ENCODE measurements at places on chromosomes 13 and 19. TPM values are rescaled to one million over a fixed set of nuclear protein-coding genes. Genes with fewer than 3 reads are reported as not detected.

DNA sequence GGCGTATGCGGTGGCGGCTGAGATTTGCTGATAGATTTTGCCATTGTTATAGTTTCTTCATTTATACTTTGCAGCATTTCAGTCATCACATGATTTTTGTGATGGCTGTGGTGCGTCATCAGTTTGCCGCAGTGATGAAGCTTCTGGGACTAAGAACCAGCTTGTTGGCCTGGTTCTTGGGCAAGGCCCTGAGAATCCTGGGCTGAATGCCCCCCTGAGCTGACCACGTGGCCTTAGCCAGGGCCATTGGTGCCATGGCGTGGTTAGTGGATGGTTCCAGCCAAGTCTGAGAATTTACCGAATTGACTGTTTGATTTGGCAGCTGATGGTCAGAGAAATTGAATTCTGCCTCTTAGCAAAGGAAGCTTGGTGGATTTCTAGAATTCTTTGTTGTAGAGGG lies 17.8 kb downstream of the GATAD2A start:
- no peak for DNase-seq

- DNase-seq, result no peak
Observed at GRCh38 chr13:88314496-88314895, 643.3 kb downstream of the SLITRK5 start.

DNA sequence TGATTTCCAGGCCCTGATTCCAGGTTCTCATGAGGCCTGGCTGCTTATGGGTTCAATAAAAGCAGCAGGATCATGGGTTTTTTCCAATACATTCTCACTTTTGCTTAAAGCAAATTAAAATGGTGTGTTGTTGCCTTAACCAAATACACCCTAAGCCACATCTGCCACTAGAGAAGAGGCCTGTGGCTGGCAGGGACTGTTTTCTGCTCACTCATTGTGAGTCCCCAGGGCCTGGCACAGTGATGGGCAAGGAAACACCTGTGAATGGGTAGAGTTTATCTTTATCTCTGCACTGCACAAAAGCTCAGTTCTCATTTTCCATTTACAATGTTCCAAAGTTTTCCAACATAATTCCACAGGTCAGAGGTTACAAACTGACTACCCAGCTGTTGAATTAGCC lies 726.0 kb downstream of the UQCRFS1 start:
- DNase-seq, result no peak

DNA sequence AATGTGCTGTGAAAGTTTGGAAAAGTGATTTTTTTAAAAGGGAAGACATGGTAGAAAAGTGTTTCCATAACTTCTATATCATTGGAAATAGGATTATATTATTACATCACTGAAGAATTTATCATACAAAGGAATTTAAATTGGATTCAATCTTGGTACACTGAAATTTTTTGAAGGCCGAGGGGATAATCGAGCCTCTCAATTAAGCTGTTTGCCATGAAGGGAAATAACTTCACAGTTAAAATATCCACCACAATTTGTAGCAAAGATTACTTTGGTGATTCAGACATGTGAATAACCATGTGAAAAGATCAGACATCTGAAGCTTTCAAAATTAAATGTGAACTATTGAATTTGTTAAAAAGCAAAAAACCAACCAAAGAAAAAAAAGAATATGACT lies 215.3 kb downstream of the KLF5 start:
- DNase-seq, result no peak

DNA sequence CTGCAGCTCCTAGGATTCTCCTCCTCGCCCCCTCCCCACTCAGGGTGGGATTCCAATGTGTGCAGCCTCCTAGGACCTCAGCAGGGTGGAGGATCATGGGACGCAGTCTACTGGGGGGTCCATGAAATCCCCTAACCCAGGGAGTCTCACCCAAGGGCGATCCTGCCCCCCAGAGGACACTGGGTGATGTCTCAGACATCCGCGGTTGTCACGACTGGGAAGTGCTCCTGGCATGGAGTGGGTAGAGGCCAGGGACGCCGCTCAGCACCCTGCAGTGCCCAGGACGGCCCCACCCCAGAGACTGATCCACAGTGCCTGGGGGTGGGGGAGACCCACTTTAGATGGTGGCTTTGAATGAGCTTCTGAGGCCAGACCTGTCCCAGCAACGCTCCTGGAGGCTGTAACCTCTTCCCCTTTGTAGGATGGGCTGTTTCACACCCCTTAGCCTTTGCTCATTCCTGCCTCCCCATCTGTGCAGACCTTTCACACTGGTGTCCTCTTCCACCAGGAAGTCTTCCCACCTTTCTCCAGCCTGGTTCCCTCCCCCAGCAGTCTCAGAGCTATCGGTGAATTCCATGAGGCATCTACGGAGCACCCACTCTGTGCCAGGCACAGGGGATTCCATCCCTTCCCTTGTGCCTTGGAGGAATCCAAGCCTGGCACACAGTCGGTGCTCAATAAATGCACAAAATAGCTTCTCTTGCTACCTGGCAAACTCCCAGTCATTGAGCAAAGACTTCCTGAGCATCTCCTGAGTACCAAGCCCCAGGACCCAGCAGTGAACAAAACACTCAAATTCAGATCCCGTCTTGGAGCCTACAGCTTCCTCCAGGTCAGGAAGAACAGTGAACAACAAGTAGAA lies 10.5 kb downstream of the SMIM24 start:
- no peak for DNase-seq

- DNase-seq, result no peak
Observed at GRCh38 chr13:20672772-20673171, 30.7 kb upstream of the IL17D start.

GRCh38 chr19:49155005-49155819 lies at the start of gene HRC:
TSS of gene HRC (minus strand) at chr19:49155396. CDS start at chr19:49155237, 159 bp downstream.
- no peak for DNase-seq

GRCh38 chr13:51235756-51236490 lies 13.7 kb downstream of the FAM124A start:
- no peak for DNase-seq

- DNase-seq, result no peak
Observed at GRCh38 chr13:84230568-84230967, 348.3 kb upstream of the SLITRK1 start.

GRCh38 chr13:23696610-23697009 lies 126.4 kb downstream of the TNFRSF19 start:
- no peak for DNase-seq

GRCh38 chr13:74651121-74651520 lies 516.9 kb upstream of the KLF12 start:
- DNase-seq, result no peak

DNA sequence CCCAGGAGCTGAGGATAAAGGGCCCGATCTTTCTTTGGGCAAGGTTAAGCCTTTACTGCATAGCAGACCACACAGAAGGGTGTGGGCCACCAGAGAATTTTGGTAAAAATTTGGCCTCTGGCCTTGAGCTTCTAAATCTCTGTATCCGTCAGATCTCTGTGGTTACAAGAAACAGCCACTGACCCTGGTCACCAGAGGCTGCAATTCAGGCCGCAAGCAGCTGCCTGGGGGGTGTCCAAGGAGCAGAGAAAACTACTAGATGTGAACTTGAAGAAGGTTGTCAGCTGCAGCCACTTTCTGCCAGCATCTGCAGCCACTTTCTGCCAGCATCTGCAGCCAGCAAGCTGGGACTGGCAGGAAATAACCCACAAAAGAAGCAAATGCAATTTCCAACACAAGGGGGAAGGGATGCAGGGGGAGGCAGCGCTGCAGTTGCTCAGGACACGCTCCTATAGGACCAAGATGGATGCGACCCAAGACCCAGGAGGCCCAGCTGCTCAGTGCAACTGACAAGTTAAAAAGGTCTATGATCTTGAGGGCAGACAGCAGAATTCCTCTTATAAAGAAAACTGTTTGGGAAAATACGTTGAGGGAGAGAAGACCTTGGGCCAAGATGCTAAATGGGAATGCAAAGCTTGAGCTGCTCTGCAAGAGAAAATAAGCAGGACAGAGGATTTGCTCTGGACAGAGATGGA lies 8.4 kb upstream of the CEACAM19 start:
- DNase-seq, result no peak

GRCh38 chr19:51706296-51706695 lies 13.2 kb downstream of the SPACA6 start:
- DNase-seq, result no peak

- no peak for DNase-seq
Observed at GRCh38 chr13:111474136-111475002, 153.9 kb downstream of the TEX29 start.

DNA sequence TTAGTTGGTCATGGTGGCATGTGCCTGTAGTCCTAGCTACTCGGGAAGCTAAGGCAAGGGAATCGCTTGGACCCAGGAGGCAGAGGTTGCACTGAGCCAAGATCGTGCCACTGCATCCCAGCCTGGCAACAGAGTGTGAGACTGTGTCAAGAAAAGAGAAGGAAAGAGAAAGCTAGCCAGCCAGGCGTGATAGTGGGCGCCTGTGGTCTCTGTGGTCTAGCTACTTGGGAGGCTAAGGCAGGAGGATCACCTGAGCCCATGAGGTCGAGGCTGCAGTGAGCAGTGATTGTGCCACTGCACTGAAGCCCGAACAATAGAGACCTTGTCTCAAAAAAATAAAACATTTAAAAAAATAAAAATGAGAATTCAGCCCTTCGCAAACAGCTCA lies 33.3 kb downstream of the TIMM13 start:
- peak; percentile 68 for DNase-seq

DNA sequence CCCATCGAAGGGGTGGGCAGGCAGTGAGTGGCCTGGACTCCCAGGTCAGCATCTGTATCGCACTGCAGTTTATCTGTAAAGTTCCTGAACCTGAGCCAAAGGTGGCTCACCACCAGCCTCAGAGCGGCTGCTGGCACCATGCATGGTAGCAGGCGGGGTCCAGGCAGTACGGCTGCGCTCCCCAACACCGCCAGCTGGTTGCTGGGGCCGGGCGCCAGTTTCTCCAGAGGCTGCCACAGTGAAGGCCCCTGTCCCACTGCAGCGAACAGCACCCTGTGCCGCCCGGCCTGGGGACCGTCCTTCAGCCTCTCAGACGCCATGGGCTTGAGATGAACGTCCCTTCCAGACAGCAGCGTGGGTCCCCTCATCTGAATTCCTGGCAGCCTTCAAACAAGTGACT lies 109.8 kb downstream of the KDM4B start:
- no peak for DNase-seq

GRCh38 chr13:104534847-104535246 lies 1468.6 kb upstream of the SLC10A2 start:
- DNase-seq, result peak; percentile 6

DNA sequence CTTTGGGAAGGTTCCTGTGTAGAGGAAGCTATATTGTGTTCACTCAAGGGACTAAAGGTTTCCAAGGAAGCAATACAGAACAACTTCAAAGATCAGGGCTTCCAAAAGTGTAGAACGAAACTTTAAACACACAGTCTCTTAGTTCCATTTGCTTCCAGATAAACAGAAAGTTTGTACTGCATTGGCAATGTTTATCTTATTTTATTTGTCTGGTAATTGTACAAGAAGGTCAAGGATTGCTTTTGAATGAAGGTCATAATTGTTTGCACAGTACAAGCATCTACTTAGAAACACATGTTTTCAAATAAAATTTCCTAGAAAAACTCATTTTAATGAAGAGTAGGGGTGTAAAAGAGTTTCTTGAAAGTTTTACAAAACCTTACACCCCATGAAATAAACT lies 712.7 kb upstream of the SGCG start:
- no peak for DNase-seq

GRCh38 chr13:112852392-112852791 lies 116.6 kb upstream of the MCF2L start:
- no peak for DNase-seq

DNA sequence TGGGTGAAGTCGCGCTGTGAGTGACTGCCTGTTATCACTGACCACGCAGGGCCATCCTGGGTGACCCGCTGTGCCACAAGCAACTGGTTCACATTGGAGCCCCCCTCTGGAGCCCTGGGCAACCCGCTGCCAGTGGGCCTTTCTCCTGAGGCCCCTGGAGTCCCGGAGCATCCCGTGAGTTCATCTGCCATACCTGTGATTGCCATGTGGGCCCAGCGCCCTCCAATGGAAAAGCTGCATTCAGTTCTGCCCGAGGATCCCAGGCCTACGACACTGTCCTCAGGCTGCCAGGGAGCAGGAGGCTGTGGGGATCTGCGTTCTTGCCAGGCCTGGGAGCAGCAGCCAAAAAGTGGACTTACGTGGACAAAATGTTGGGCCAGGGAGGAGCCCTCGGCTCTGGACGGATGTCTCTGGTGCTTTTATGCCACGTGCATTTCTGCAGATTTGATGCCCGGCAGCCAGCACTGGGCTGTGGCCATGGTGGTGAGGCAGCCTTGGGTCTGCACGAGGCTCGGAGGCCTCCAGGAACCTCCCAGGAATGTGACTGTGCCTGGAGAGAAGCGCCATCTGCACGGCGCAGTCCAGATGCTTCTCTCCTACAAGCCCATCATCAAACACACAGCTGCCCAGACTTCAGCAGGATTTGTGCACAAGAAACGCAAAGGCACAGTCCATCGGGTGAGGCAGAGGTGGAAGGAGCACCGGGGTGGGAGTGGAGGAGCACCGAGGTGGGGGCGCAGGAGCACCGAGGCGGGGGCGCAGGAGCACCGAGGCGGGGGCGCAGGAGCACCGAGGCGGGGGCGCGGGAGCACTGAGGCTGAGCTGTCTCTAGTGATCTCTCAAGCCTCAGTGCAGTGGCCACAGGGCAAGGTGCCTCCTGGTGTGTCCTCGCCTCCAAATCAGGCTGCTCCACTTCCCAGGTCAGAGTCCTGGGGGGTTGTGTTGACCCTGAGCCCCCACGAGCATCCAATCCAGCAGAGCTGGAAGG lies 44.0 kb downstream of the C13orf46 start:
- no peak for DNase-seq

DNA sequence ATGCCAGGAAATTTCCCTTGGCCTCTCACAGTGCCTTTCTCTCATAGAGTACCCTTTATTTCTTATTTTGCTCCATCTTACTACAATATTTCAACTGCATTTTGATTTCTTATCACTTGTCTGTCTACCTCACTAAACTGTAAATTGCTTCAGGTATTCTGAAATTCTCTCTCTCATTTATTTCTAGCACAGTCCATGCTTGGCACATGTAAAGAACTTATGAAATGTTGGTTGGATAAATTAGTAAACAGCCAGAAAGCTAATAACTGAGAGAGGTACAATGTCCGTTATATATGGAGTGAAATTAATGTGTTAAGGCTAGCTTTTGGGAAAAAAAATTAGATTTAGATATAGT lies 138.3 kb upstream of the RFC3 start:
- no peak for DNase-seq

The CERS1 gene
- 0.18 TPM for total RNA-seq

The PSG11 gene
- not detected for total RNA-seq

The AMH gene
- total RNA-seq, result 6.1 TPM

The FXYD3 gene
- not detected for total RNA-seq

The SYNGR4 gene
- not detected for total RNA-seq

The ZNF709 gene
- total RNA-seq, result 1.5 TPM

The CYP4F8 gene
- total RNA-seq, result not detected

The CTXN1 gene
- total RNA-seq, result 0.87 TPM

The LIM2 gene
- 2.6 TPM for total RNA-seq

Measured in activated CD8-positive, alpha-beta T cell treated with anti-CD3 and anti-CD28 coated beads for 36 hours (primary cell).